ENCODE measurements at places on chromosomes 1 and 21.

DNA sequence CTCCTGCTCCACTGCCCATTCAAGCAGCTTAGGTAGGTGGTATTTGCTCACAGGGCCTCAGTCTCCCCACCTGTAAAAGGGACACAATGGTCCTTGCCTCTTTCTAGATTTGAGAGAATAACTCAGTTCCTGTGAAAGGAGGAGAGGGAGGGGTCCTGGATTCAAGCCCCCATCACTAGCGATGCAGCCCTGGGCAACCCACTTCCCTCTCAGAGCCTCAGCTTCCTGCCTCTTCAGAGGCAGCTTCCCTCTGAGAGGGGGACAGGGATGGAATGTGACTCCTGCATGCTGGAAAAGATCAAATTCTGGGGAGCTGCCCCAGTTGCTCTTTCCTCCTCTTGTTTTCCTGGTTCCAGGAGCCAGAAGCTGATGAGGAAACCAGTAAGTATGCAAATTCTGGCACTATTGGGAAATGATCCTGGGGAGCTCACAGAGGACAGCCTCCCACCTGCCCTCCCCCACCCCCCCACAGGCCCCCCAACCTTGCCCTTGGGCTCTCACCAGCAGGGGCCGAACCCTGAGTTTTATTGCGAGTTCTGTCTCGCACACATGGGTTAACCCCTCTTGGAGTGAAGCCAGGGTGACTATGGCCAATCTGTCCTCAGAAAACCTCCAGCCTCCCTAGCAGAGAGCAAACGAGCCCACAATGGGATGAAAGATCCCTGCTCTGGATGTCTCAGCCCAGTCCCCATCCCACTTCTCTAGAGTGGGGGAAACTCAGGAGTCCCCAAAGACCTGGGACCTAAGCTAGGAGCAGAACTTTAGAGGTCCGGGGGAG lies 11.7 kb downstream of the ZC3H12A start:
- DNase-seq: peak; percentile 21

GRCh38 chr1:228465571-228466146 lies 21.5 kb upstream of the RNF187 start:
- no peak for DNase-seq

DNA sequence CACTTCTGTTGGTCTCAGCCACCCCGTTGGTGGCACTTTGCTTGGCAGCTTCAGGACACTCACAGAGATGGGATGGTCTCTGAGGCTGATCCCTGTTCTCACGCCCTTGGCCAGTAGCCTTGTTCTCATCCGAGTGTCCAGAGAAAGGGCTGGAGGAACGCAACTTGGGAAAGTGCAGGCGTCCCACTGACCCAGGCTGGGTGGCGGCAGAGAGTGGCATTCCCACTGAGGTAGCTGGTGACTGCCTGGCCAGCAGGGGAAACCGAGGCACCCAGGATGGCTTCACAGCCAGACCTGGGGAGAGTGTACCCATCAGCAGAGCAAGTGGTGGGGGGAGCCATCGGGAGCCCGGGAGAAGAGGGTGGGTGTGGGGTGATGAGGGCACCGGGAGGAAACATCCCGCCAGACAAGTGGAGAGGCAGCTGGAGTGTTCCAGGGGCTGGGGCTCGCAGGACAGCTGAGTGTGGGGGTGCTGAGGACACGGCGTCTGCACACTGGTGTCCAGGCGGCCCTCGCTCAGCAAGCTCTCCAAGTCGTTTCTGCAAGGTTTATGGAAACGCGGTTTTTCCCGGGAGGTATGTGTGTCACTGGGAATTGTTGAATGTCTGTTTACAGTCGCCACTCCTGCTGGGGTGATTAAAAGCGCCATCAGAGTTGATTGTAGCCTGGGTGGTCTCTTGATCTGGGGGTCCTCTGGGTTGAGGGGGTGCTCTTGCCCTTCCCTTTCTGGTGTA lies 97.8 kb downstream of the SIK1 start:
- DNase-seq: no peak

GRCh38 chr1:43582162-43582566 lies 51.5 kb downstream of the PTPRF start:
- DNase-seq: no peak

- no peak for DNase-seq
These were observed 94.4 kb downstream of the GPR161 start for GRCh38 chr1:168042362-168042761.

DNA sequence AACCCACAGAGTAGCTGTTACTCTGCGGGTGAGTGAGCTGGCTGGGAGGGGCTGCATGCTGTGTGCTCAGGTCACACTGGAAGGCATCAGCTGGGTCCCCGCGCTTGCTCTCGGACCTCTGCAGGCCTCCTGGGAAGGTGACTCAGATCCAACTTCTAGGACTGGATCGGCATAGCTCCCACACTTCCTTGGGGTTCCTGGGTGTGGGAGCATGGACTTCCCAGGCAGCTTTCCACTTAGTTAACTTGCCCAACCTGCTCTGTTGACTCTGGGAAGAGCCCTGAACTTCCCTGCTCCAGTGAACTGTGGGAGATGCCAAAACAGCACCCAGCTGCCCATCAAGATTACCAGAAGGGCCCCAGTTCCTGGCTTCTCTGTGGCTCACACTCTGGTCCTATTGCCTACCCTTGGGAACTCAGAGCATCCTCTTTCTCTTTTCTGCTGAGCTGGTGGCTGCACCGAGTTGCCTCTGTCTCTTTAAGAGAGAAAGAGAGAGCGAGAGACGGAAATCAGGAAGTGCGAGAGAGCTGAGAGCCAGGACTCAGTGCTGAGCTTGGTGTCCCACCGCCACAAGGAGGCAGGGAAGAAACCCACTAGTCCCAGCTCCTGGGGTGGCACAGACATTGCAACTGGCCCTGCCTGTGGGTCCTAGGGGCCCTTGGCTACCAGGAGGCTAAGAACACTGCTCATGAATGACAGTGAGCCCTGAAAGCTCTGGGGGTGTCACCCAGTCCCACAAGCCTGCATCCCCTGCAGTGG lies at the start of gene IKBKE:
Gene IKBKE, plus strand, starts transcription at position 544 of the 759 bp plus-strand sequence. CDS start 2,752 bp downstream, outside the sequence.
- no peak for DNase-seq

DNA sequence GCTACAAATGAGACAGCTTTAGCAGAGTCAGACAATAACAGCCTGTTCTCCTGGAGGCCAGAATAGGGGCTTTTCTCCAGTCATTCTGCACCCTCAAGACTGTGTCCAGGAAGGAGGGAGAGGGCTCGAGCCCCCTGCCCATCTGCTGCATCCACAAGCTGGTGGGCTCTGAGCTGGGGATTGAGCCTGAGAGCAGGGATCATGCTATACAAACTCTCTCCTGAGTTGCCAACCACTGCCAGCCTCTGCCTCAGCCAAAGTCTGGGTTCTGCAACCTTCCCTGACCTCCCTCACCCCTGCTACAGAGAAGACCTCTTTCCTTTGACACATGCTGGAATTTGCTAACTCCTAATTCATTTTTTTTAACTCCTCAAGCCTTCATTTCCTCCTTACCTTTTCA lies 14.8 kb upstream of the PPM1J start:
- no peak for DNase-seq

DNA sequence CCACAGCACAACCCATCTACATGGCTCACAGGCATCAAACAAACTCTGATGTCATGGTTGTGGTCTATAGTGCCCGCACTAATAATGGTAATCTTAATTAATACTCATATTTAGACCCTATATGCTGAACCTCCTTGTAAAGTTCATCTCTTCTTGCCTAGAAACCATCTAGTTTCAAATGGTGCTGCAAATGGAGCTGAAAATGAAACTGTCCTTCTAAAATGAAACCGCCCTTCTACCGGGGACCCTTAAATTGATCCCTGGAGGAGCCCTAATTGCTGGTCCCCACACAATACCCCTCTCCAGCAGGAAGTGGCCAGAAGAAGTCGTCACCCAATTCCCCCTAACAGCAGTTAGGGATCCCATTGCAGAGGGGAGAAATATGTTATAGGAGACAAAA lies 612.6 kb downstream of the MRPL39 start:
- DNase-seq: no peak

DNA sequence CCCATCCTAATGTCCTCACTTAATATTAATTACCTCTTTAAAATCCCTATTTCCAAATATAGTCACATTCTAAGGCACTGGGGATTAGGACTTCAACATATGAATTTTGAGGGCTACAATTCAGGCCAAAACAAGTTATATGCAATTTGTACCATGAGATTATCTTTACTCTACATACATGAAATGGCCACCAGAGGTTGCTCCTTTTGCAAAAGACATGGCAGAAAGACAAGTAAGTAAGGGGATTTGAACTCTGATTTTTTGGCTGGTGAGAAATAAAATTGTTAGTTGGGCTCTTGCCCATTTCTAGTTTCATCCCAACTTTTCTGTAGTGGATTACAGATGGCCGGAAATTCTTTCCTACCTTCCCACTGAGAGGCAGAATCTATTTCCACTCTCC lies 4.8 kb upstream of the ALG6 start:
- no peak for DNase-seq

DNA sequence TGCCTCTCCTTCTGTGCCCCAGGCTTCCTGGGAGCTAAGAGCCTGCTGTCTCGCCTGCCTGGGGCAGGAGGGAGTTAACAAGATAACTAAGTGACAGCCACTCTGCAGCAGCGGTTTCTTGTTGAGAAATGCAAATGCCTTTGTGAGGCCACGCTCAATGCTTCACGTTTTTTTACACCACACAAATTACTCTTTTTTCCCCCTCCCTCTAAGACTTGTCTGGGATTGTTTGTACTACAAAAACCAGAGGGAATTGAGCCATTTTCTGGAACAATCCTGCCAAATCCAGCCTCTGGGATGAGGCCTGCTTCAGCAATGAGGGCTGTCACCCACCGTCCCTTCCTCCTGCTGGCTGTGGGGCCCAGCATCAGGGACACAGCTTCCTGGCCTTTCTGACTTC lies 119.6 kb downstream of the ACTL8 start:
- DNase-seq: no peak

DNA sequence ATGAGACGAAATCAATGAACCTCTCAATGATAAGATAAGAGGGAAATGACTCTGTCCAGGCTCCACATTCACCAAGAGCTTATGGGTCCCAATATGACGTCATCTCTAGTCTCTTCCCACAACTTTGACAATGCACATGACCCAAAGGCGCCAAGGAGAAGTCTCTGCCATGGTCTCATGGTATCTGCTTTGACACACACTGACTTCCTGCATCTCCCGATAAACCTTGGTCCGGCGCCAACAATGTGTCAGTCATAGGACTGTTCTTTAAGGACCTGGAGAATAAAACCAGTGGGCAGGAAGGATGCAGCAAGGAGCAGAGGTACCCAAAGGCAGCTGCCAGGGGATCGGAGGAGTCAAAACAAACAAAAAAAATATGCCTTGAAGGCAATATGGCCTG lies 46.9 kb upstream of the TMEM51 start:
- no peak for DNase-seq

DNA sequence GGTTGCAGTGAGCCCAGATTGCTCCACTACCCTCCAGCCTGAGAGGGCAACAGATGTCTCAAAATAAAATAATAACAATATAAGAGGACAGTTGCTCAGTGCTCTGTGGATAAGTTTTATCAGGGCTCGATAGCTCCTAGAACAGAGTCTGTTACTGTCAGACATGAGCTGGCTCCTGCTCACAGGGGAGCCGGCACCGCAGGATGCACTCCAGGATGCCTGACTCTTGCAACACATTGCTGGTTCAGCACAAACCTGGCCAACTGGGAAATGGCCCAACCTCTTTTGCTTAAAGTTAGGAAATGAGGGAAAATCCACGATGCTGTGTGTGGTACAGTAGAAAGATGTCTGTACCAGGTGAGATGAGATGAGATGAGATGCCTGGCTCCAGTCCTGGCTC lies 5.8 kb upstream of the CTSE start:
- no peak for DNase-seq

- DNase-seq: no peak
These were observed 52.3 kb downstream of the BACE2 start for GRCh38 chr21:41220208-41220733.

DNA sequence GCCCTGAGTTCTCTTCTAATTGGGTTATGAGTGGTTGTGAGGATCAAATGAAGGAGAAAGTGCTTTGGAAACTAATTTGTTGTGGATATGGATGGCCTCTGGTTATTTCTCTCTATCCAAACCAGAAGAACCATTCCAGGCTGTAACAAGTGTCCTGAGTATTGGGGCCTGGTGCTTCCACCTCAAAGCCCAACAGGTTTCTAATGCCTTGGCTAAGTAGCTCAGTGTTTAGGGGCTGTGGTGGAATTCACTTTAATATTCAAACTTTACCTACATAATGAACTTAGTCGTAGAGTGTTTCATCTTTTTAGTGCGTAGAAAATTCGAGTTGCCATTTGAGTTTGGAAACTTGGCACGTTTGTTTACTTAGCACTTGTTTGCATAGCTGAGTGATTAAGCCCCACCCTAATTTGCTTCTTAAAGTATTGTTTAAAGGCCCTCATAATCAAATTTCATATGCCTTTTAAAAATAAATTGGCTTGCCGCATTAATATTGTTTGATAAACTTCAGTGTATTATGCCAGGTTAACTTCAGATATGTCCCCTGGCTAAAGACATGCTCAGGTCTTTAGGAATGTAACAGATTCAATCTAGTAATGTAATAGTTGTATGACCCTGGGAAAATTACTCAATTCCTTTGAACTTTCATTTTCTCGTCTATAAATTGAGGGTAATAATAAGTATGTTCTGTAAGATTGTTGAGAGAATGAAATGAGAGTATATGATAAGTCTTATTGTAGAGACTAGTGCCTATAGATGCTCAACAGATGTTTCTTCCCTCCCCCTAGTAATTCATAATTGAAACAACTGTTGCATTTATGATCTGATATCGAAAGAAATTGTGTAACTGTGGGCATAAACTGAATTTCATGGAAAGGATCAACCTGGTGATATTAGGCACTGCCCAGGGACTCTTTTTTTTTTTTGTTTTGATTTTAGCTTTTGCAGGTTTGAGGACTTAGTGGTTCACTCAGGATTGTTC lies 1.6 kb downstream of the AGO4 start:
- no peak for DNase-seq

GRCh38 chr1:225995919-225996864 lies 3.0 kb downstream of the SDE2 start:
- no peak for DNase-seq

DNA sequence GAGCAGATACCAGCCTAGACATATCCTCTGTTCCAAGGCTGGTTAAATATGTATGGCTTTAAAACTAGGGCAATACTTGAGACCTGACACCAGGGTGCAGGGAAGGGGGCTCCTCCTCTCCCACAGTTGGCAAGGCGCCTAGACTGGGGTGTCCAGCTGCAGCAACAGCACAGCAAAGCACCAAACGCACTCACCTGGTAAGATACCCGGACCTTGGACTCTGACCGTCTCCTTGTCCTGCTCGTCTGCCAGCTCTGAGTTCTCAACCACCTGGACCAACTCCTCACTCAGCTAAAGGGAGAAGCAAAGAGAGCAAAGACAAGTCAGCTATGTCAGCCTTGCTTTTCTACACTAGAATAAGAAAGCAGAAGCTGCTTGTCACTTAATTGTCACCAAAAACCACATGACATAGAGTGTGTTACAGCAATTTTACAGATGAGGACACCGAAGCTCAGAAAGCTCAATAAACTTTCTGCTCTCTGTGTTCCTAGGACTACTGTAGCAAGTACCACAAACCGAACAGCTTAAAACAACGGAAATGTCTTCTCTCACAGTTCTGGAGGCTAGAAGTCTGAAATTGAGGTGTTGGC lies 4.4 kb downstream of the PACC1 start:
- no peak for DNase-seq

Measured in SK-N-SH (cell line).